ENCODE measurements at places on chromosomes 3 and 15.

DNA sequence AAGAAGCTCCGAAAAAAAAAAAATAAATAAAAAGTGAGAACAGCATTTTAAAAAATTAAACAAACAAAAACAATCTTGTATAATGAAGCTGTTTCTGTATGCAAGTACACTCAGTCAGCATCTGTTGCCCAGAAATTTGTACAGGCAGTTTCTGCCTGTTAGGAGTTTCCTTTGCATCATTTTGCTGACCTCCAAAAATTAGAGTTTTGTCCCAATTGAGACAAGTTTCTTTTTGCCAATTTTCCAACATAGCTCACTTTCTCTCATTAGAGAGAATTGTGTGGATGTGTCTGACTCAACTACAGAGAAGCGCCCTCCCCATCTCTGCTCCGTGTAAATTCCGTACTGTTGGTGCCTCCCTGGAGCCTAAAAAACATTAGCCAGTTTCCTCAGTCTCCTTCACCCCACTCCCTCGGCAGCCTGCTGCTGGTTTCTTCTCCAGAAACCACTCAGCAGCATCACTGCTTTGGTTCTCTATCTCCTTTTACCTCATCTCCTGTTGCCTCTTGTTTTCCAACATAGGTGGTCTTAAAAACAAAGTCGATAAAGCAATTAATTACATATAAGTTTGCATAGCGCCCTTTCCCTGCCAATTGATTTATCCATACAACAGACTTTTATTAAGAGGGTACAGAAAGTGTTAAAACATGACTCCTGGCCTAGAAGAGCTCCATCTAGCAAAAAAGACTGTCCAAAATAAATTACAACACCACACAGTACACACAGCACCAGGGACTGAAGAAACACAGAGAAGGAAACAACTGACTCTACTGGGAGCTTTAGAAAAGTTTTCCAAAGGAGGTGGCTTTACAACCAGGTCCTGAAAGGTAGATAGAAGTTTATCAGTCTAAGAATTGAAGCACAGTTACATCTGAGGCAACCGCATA lies 286.7 kb downstream of the SHOX2 start:
- no peak for DNase-seq

- no peak for DNase-seq
Observed at GRCh38 chr3:53836084-53836872, 9.9 kb downstream of the CHDH start.

DNA sequence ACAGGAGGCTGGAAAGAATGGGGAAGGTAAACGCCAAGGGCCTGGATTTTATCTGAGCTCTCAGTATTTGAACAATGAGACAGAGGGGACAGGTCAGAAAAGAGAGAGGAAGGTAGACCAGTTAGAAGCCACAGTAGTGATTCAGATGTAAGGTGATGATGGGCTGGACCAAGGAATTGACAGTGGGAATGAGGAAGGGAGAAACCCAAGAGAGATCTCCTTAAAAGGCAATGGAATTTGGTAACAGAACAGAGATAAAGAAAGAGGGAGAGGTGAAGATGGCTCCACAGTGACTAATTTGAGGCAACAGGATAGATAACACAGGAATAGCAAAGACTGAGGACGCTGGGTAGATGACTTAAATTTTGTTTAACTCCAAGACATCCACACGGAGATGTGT lies 11.4 kb upstream of the HEG1 start:
- no peak for DNase-seq

DNA sequence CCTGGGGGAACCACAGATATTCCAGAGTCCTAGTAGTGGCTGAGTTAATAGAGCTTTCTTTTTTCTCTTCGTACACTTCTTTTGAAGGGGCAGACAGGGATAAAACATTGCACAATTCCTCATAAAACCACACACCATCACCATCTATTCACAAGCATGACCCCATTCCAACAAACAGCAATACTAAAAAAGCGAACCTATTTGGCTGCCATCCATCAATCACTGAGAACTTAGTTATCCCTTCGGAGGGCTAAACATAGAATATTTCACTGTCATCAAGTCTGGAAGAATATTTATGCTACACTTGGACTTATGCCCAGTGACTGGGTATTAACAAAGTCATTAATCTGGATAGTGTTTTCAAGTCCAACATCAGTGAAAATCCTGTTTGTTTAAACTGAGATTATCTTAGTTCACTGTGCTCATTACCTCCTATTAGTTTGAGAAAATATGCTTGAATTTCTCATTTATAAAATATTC lies 80.3 kb upstream of the PRTG start:
- DNase-seq, result peak; percentile 56

DNA sequence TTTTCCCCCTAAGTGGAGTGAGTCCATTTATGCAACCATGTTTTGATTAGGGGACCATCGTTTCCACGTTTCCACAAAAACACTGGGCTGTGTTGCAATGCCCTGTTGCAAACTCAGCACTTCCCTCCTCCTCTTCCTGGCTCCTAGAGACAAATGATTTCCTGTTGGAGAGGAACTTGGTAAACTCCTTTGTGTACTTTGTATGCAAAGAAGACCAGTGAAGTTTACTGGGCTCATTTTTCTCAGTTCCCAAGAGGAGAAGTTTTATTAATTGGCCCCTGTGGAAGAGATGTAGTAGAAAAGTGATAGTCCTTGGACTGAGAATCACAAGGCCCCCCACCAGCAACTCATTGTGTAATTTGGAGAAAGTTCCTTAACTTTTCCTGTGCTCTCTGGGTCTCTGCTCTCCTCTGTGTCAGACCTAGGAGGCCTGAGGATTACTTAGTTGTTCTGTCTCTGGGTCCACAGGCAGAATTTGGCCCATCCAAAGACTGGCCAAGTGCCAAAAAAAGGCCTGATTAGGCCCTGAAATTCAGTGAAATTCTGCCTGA lies 95.0 kb downstream of the ATG7 start:
- peak; percentile 71 for DNase-seq

DNA sequence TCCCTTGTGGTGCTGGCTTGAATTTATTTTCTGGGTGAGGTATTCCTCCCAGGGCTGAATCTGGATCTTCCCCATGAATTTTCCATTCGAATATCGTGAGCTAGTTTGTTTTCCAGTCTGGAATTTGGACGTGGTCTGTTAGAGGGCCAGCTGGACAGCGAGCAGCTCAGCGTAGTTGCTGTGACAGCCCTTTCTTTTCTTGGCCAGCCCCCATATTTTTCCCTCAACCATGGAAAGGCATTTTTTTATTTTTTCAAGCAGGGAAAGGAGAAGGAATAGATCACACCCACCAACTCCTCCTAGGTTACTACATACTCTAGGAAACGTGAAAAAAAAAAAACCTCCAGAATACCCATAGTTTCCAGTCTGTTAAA lies 152.0 kb downstream of the KLHL25 start:
- DNase-seq, result no peak

GRCh38 chr15:39124553-39125171 lies 456.2 kb upstream of the THBS1 start:
- DNase-seq, result no peak

GRCh38 chr3:11411956-11412355 lies 139.8 kb downstream of the ATG7 start:
- no peak for DNase-seq

DNA sequence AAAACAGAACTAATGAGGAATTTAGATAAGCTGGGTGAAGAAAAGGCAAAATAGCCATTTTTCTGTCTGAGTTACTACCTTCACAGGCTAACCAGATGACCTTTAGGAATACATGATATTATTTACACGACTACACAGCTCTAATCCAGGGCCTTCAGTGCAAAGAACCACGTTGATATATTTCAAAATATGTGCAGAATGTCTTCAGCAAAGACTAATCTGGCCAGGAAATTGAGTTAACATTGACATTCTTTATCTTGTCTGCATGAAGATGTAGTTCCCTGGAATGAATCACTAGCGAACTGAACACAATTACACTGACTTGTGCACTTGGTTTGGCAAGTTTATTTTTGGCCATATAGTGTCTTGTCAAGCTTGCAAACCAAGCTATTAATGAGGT lies 41.5 kb downstream of the PDHB start:
- DNase-seq, result no peak

DNA sequence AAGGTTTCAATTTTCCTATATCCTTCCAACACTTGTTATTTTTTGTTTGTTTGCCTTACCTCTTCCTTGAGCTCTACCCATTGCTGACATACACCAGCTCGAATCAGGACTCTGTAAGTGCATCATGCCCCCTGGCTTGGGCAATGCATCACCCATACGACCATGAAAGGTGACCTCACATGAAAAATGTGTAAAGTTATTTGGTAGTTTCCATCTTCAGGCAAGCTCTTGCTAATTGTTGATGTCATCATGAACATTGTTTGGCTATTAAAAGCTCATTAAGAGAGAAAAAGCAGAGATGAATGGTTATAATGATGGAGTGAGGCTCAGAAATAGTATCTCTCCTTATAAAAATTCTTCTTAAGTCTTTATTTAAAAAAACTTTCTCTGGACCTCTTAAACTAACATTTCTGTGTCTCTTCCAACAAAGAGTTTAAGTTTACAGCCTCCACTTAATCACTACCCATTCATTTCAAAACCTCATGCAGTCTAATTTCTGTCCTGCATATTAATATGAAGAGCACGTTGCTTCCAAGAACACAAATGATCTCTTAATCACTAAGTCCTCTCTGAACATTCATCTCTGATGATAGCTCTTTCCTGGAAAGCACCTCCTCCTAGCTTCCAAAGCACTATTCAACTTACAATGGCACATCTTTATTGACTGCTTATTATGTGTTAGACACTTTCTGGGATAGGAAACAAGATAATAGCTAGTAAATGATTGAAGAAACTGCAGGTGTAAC lies 236.3 kb downstream of the NFKBIZ start:
- DNase-seq, result no peak

GRCh38 chr3:151320131-151320530 lies 3.5 kb upstream of the GPR87 start:
- no peak for DNase-seq

DNA sequence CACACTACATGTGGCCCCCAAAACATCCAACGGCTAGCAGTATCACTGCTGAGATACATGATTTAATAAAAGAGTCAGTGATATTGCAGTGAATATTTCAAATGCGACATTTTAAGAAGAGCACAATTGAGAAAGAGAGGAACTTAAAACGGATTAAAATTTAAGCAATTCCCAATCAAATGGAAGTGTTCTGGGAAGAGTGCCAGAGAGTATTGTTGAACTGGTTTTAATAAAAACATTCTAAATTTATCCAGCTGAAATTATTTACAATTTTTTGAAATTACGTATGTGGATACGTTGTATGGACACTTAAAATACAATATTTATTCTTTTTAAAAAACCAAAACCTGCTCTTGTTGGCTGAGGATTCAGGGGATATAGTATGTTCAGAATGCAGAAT lies 117.7 kb downstream of the C3orf38 start:
- DNase-seq, result no peak

GRCh38 chr3:141839389-141839788 lies 37.1 kb upstream of the ATP1B3 start:
- no peak for DNase-seq

DNA sequence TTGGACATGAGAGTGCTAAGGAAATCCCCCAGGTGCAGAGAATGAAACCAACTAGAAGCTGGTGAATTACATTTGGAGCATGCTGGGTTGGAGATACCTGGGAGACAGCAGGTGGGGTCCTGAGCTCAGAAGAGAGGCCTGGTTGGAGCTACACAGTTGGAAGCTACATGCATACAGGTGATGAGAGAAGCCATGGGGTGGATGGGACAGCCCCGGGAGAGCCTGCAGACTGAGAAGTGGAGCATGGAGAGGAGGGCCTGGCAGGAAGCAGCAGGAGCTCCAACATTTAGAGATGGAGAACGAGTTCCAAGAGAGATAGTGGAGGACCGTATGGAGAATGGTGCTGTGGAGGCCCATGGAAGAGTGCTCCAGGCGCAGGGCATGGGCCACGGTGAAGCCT lies 10.2 kb downstream of the PAQR5 start:
- DNase-seq, result no peak

- DNase-seq, result no peak
Observed at GRCh38 chr3:4939276-4939675, 40.0 kb upstream of the BHLHE40 start.

GRCh38 chr3:5188419-5189221 lies 1.1 kb downstream of the EDEM1 start:
- no peak for DNase-seq

- no peak for DNase-seq
Observed at GRCh38 chr3:111519178-111519855, 22.7 kb upstream of the CD96 start.

GRCh38 chr3:54819946-54820345 lies 107.9 kb downstream of the LRTM1 start:
- DNase-seq, result no peak

- no peak for DNase-seq
Observed at GRCh38 chr3:87179642-87180041, 47.5 kb upstream of the CHMP2B start.

All from foreskin melanocyte (primary cell).